Activated T-cell treated with anti-CD3 and anti-CD28 coated beads, Interleukin-2, amount 50 U/mL, for 72 hours (primary cell): ENCODE measurements at places on chromosomes 12 and 14.

GRCh38 chr12:64427988-64428387 is 23.8 kb downstream of the XPOT start:
- H3K36me3 ChIP-seq: peaks cover 71% of the 10 kb centered on the region
- DNase-seq: no peak
- no peak overlapping the region for H3K4me3 ChIP-seq
- peaks cover 6% of the 10 kb centered on the region for H3K4me1 ChIP-seq
- no peaks in the 10 kb centered on the region for H3K27me3 ChIP-seq
- no peak overlapping the region for H3K27ac ChIP-seq

DNA sequence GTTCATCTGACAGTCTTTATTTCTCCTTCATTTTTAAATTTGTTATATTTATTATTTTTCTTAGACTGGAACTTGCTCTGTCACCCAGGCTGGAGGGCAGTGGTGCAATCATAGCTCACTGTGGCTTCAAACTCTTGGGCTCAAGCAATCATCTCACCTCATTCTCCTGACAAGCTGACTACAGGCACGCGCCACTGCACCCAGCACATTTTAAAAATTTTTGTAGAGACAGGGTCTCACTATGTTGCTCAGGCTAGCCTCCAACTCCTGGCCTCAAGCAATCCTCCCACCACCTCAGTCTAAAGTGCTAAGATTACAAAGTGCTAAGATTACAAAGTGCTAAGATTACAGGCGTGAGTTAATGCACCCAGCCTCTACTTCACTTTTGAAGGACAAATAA is 96.6 kb downstream of the RALGAPA1 start:
- no peak overlapping the region for H3K4me3 ChIP-seq
- H3K27ac ChIP-seq: no peak overlapping the region
- H3K4me1 ChIP-seq: no peaks in the 10 kb centered on the region
- DNase-seq: no peak
- H3K27me3 ChIP-seq: no peaks in the 10 kb centered on the region

GRCh38 chr12:49604856-49605255 is 583 bp downstream of the FAM186B start:
- no peaks in the 10 kb centered on the region for H3K27me3 ChIP-seq
- H3K4me3 ChIP-seq: no peak overlapping the region
- H3K4me1 ChIP-seq: peaks cover 10% of the 10 kb centered on the region
- no peak for DNase-seq

- no peak overlapping the region for H3K27ac ChIP-seq
- no peaks in the 10 kb centered on the region for H3K36me3 ChIP-seq
- no peaks in the 10 kb centered on the region for H3K4me1 ChIP-seq
- DNase-seq: no peak
- no peaks in the 10 kb centered on the region for H3K27me3 ChIP-seq
- no peak overlapping the region for H3K4me3 ChIP-seq
Observed at GRCh38 chr12:15631007-15631715, 158.0 kb downstream of the EPS8 start.

DNA sequence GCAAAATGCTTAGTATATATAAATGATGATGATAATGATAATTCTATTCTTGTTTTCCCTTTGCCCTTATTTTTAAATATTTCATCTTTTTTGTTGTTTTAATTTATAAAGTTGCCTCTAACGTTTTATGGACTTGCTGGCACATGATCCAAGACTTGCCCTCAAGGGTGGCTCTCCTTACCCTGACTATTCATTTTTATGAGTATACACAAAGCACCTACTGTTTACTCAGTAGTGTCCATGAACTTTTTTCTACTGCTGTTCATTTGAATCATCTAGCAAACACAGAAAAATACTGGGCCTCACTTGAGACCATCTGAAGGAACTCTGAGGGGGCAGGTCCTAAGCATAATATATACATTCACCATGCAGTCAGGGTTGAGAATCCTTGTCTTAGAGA is 276.2 kb downstream of the AACS start:
- H3K4me3 ChIP-seq: no peak overlapping the region
- H3K27ac ChIP-seq: no peak overlapping the region
- H3K4me1 ChIP-seq: no peaks in the 10 kb centered on the region
- peaks cover 21% of the 10 kb centered on the region for H3K27me3 ChIP-seq
- no peak for DNase-seq
- H3K36me3 ChIP-seq: no peaks in the 10 kb centered on the region

GRCh38 chr14:54322701-54323337 is 74.0 kb upstream of the CDKN3 start:
- no peak overlapping the region for H3K27ac ChIP-seq
- H3K4me3 ChIP-seq: no peak overlapping the region
- H3K4me1 ChIP-seq: no peaks in the 10 kb centered on the region
- no peaks in the 10 kb centered on the region for H3K36me3 ChIP-seq
- H3K27me3 ChIP-seq: peaks cover 12% of the 10 kb centered on the region

- H3K4me3 ChIP-seq: no peak overlapping the region
- no peaks in the 10 kb centered on the region for H3K36me3 ChIP-seq
- no peak overlapping the region for H3K27ac ChIP-seq
- DNase-seq: no peak
Observed at GRCh38 chr12:78386871-78387270, 477.7 kb upstream of the SYT1 start.

DNA sequence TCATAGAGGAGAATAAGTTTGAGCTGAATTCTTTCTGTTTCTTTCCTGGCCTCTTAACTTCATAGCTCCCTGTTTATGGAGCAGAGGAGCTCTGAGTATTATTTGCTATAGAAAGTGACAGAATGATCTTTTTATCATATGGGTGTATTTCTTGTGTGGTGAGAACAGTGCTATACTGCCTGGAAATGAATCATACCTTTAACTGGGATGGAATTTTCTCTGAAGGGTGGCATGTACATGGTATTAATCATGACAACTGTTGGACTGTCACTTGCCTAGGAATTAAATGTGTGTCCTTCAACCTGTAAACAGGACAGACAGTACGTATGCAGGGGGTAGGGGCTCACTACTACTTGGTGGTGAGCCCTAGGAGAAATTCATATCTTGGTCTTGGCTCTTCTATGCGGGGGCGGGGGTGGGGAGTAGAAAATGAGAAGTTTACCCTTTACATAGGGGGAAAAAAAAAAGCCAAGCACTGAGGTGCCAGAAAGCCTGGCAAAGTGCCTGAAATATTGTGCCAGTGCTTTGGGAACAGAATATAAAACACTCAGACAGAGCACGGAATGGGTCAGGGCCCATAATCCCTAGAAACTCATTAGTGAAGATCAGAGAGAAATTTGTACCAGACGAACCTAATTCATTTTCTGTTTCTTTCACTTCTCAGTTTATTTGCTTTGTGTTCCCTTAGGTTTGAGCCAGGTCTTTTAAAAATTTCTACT is 33.8 kb downstream of the ARMH4 start:
- DNase-seq: no peak
- H3K27ac ChIP-seq: no peak overlapping the region
- no peak overlapping the region for H3K4me3 ChIP-seq

- H3K4me3 ChIP-seq: no peak overlapping the region
- peak overlapping the region; percentile 33 for H3K27ac ChIP-seq
- no peaks in the 10 kb centered on the region for H3K36me3 ChIP-seq
Observed at GRCh38 chr12:104858611-104859543, 99.2 kb downstream of the SLC41A2 start.

DNA sequence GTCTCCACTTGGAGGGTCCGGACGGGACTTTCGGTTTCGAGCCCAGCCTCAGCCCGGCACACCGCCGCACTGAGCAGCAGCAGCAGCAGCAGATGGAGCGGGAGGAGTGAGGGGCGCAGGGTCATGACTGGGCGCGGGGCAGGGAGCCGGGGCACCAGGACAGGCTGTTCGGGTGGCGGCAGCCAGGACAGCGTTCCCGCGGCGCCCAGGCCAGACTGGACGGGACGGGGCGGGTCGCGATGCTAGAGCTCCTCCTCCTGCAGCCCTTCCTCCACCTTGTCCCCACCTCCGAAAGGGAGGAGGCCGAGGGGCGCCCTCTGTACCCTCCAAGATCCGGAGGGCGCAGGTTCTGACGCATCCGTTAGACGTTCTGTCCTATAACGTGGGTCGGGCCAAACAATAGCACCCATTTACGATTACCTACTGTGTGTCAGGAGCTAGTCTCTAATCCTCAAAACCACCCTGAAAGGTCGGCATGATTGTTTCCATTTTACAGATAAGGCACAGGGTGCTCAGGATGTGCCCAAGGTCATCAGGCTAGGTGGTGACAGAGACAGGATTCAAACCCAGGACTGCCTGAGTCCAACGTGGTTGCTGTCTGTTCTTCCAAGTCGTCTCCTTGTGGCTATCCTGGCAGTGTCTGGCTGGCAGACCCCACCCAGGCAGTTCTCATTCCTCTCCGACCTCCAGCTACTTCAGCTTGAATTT is at the start of gene FKBP11:
Gene FKBP11, minus strand, starts transcription at position 189 of the 708 bp plus-strand sequence. Its CDS starts 64 bp downstream, at position 125.
- DNase-seq: peak; percentile 82
- H3K27me3 ChIP-seq: no peaks in the 10 kb centered on the region
- peaks cover 54% of the 10 kb centered on the region for H3K4me1 ChIP-seq
- H3K27ac ChIP-seq: peak within 1 kb of the TSS; percentile 94
- H3K4me3 ChIP-seq: peak within 1 kb of the TSS; percentile 94
- H3K36me3 ChIP-seq: peaks cover 19% of the 10 kb centered on the region

DNA sequence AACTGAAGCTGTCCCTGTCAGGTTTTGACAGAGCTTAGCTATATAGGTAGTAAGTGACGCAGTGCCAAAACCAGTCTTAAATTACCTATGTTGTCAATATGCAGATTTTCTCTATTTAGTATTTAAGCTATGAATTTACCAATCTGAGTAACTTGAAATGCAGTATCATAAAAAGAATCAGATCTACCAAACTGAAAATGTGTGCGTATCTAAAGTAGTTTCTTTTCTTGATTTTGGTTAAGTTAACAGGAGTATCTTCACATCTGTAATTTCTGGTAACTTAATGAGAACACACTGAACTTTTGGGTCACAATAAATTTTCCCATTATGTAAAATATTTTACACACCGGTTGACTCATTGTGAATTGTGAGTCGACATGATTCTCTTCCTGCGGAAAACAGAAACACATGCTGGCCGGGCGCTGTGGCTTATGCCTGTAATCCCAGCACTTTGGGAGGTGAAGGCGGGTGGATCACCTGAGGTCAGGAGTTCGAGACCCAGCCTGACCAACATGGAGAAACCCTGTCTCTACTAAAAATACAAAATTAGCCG is 45.1 kb downstream of the TRAF3 start:
- H3K27ac ChIP-seq: peak overlapping the region; percentile 95
- peak overlapping the region; percentile 78 for H3K4me3 ChIP-seq

GRCh38 chr12:56451147-56451546 is 1.9 kb upstream of the TIMELESS start:
- peaks cover 36% of the 10 kb centered on the region for H3K4me1 ChIP-seq
- no peak overlapping the region for H3K27ac ChIP-seq
- no peaks in the 10 kb centered on the region for H3K27me3 ChIP-seq
- no peak overlapping the region for H3K4me3 ChIP-seq
- peaks cover 3% of the 10 kb centered on the region for H3K36me3 ChIP-seq

DNA sequence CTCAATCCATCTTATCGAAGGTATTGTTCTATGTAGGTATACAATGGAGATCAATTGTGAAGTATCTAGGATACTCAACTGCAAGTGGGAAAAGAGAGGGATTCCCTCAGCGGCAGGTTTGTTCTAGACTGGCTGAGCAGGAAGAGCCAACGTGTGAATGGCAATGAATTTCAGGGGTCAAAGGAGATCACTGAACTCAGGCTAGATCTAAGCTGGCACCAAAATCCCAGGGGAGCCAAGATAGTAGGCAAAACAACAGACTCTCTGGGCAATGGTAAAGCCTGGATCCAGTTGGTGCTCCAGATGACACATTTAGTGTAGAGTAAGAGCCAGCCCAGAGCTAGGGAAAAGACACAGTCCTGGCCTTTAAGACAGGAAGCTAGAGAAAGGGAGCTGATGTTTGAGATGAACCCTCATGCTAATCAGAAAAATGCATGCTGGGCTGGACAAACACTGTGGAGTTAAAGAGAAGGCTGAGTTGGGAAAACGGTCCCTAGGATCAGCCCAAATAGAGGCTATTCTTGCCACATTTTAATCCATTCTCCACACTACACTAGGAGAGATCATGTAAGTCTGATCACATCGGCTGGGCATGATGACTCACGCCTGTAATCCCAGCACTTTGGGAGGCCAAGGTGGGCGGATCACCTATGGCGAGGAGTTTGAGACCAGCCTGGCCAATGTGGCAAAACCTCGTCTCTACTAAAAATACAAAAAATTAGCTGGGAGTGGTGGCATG is 45.6 kb downstream of the EFCAB11 start:
- peaks cover 7% of the 10 kb centered on the region for H3K27me3 ChIP-seq
- H3K27ac ChIP-seq: no peak overlapping the region
- H3K36me3 ChIP-seq: no peaks in the 10 kb centered on the region
- no peak for DNase-seq
- H3K4me1 ChIP-seq: peaks cover 8% of the 10 kb centered on the region
- no peak overlapping the region for H3K4me3 ChIP-seq

DNA sequence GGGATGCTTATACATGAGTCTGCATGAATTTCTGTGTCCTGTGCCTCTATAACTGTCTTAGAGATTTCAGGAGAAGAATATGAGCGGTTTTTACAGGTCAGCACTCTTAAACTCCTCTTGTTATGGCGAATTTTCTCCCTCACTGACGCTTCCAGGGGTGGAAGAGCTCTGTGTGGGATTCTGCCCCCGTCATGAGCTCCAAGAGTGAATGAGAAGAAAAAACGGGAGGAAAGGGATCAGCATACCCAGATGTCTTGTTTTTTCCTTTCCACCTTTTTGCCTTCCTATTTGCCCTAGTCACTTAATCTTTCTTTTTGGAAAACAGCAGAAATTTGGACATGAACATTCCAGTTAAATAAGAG is 651 bp downstream of the PFKM start:
- H3K27me3 ChIP-seq: peaks cover 8% of the 10 kb centered on the region
- peak overlapping the region; percentile 96 for H3K4me3 ChIP-seq
- H3K36me3 ChIP-seq: no peaks in the 10 kb centered on the region

DNA sequence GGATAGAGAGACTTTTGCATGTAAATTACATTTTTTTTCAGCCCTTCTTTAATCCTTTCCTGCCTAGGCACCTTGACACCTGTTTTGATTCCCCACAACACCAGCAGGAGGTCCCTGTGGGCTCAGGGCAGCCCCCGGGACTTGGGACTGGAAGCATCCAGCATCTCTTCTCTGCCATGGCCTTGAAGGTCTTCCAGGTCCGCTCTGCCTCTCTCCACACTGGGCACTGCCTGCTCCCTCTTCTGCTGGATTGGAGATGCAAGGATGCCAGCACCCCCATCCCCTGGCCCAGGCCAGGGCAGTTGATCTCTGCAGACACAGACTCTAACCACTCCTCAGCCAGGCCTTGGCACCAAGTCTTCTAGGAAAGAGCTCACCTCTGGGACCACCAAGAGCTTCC is 134.5 kb upstream of the C14orf180 start:
- no peak overlapping the region for H3K27ac ChIP-seq
- DNase-seq: no peak
- peaks cover 14% of the 10 kb centered on the region for H3K27me3 ChIP-seq
- H3K36me3 ChIP-seq: peaks cover 8% of the 10 kb centered on the region
- no peaks in the 10 kb centered on the region for H3K4me1 ChIP-seq
- no peak overlapping the region for H3K4me3 ChIP-seq

DNA sequence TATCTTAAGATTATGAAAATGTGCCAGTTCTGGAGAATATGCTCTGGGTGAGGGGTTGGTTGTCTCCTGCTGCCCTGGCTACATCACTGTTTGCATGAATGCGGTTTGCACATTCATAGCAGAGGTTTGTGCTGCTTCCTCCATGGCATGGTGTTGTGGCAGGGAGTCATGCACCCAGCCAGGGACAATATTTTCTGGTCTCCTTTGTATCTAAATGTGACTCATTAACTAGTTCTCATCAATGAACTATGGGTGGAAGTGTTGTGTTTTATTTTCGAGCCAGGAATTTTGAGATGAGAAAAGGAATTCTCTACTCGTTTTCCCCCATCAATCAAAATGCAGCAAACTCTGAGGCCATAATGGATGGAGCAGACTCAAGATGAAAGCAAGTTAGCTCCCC is 527.3 kb downstream of the SNAPC1 start:
- no peak overlapping the region for H3K4me3 ChIP-seq
- no peak overlapping the region for H3K27ac ChIP-seq
- no peaks in the 10 kb centered on the region for H3K4me1 ChIP-seq
- no peaks in the 10 kb centered on the region for H3K27me3 ChIP-seq
- no peak for DNase-seq
